Activated T-helper 2 cell treated with anti-CD3 and anti-CD28 coated beads, Interferon-gamma antibody, Interleukin-2, Interleukin-4, amounts not matched to agents 10 μg/mL and 5 μg/mL and 100 μg/mL, durations not matched to agents 14 hours and 24 hours and 36 hours (primary cell): ENCODE measurements at places on chromosomes 13 and 19. TPM values are rescaled to one million over a fixed set of nuclear protein-coding genes. Genes with fewer than 3 reads are reported as not detected.

Gene TNFRSF19
- total RNA-seq: 0.07 TPM in 1 of 2 replicates, not detected in the other

DNA sequence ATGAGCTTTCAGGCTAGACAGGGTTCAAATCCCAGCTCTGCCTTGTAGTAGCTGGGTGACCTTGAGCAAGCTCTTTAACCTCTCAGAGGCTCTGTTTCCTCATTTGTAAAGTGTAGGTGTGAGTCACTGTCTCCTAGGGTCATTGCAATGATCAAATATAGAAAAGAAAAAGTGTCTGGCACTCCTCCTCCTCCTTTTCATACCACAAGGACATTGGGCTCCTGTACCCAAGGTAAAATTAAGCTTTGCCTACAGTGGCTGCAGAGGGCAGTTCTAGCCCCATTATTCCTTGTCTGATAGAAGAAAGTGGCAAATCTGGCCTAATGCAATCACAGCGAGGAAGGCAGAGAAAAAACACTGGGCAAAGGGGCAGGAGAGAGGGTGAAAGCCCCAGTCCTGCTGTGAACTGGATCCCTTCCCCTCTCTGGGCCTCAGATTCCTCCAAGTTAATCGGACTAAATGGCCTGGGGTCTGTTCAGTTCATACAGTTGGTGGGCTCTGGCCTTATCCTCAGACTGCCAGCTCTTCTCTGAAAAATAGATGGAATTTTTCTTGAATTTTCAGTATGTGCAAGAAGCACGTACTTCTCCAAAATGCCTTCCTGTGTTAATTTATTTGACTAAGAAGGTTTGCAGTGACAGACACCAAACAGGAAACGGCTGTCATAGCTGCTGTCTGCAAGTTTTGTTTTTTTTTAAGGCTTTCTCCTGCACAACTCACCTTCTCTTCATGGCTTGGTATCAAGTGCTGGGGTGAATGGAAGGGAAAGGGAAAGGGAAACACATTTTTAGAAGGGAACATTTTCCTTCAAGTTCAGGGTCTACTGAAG lies 35.3 kb downstream of the RGCC start:
- H3K27me3 ChIP-seq: no peaks in the 10 kb centered on the region
- H3K27ac ChIP-seq: peak overlapping the region; percentile 86
- peaks cover 47% of the 10 kb centered on the region for H3K4me1 ChIP-seq
- no peaks in the 10 kb centered on the region for H3K36me3 ChIP-seq

DNA sequence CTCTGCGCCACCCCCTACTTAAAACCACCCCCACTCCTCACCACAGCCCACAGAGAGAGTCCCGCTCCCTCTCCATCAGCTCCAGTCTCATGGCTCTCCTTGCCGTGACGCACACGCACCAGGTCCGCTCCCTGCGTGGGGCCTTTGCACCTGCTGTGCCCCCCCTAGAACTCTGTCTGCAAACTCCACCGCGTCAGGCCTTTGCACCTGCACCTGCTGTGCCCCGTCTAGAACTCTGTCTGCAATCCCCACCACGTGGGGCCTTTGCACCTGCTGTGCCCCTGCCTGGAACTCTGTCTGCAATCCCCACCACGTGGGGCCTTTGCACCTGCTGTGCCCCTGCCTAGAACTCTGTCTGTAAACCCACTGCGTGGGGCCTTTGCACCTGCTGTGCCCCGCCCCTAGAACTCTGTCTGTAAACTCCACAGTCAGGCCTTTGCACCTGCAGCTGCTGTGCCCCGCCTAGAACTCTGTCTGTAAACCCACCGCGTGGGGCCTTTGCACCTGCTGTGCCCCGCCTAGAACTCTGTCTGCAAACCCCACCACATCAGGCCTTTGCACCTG lies 4.2 kb downstream of the SHC2 start:
- no peaks in the 10 kb centered on the region for H3K4me1 ChIP-seq
- no peak for DNase-seq
- H3K27me3 ChIP-seq: peaks cover 7% of the 10 kb centered on the region
- no peak overlapping the region for H3K27ac ChIP-seq
- no peak overlapping the region for H3K4me3 ChIP-seq

DNA sequence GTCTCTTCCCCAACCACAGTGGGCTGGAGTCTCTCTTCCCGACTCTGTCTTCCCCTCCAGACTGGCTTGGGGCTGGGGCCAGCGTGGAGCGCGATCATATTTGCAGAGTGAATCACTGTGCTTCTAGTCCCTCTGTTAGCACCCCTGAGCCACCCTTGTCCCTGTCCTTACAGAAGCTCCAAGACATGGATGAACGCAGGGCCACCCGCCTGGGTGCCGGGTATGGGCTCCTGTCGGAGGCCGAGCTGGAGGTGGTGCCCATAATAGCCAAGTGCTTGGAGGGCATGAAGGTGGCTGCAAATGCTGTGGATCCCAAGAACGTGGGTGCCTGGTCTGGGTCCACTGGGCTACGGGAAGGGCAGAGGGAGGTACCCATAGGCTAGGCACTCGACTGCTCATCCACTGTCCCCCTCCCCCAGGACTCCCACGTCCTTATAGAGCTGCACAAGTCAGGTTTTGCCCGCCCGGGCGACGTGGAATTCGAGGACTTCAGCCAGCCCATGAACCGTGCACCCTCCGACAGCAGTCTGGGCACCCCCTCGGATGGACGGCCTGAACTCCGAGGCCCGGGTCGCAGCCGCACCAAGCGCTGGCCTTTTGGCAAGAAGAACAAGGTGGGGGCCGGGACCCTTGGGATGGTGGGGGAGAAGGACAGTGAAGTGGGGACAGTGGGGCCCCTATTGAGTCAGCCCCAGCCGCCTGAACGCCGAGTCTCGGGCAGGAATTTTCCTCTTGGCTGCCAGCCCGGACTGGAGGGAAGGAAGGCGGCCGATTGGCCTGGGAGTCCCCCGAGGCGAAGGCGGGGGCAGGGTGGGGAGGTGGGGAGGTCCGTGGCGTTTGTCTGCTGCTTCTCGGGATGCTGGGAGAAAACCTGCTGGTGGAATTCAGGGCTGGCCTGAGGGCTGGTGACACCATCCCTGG lies 5.2 kb downstream of the TRIP10 start:
- H3K4me3 ChIP-seq: no peak overlapping the region
- H3K27me3 ChIP-seq: no peaks in the 10 kb centered on the region
- peaks cover 60% of the 10 kb centered on the region for H3K36me3 ChIP-seq
- peaks cover 10% of the 10 kb centered on the region for H3K4me1 ChIP-seq
- no peak overlapping the region for H3K27ac ChIP-seq

Gene ADPRHL1
- total RNA-seq: 0.64 TPM in 2 replicates

DNA sequence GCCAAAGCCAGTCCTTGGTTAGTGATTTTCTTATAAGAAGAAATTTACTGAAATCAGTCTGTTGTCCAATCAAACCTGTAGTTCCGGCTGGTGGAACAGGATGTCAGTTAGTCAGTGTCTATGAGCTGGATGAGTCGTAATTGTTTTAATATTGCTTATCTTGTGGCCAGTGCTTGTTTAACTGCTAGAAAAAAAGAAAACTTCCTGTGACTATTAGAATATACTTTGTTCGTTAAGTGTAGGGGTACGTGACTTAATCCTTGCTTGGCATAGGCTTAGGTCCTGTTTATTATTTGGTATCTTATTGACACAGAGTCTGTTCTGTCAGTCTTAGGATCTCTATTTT lies 1484.8 kb upstream of the MIR17HG start:
- no peaks in the 10 kb centered on the region for H3K27me3 ChIP-seq

- H3K27me3 ChIP-seq: no peaks in the 10 kb centered on the region
- H3K4me3 ChIP-seq: no peak overlapping the region
- no peak for DNase-seq
Observed at GRCh38 chr19:23481043-23481442, 85.8 kb upstream of the ZNF91 start.

Gene OR2Z1
- not detected in 2 replicates for total RNA-seq

DNA sequence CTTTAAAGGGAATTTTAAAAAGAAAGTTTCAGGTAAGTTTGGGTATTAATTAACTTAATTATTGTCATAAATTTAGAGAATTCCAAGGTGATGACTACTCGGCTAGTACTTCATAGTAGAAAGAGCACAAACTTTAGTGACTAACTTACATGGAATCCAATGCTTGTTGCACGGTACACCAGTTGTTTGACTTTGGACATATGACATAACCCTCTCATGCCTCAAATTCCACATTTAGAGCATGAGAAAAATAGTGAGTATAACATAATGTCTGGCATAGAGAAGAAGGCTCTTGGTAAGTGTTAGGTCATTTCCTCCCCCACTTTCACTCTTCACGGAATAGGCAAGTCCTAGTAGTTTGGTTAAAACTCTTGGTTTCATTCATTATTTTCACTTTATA lies 1249.4 kb upstream of the SLC10A2 start:
- H3K27ac ChIP-seq: no peak overlapping the region
- DNase-seq: no peak
- H3K36me3 ChIP-seq: no peaks in the 10 kb centered on the region
- H3K4me1 ChIP-seq: no peaks in the 10 kb centered on the region
- no peak overlapping the region for H3K4me3 ChIP-seq
- H3K27me3 ChIP-seq: no peaks in the 10 kb centered on the region

DNA sequence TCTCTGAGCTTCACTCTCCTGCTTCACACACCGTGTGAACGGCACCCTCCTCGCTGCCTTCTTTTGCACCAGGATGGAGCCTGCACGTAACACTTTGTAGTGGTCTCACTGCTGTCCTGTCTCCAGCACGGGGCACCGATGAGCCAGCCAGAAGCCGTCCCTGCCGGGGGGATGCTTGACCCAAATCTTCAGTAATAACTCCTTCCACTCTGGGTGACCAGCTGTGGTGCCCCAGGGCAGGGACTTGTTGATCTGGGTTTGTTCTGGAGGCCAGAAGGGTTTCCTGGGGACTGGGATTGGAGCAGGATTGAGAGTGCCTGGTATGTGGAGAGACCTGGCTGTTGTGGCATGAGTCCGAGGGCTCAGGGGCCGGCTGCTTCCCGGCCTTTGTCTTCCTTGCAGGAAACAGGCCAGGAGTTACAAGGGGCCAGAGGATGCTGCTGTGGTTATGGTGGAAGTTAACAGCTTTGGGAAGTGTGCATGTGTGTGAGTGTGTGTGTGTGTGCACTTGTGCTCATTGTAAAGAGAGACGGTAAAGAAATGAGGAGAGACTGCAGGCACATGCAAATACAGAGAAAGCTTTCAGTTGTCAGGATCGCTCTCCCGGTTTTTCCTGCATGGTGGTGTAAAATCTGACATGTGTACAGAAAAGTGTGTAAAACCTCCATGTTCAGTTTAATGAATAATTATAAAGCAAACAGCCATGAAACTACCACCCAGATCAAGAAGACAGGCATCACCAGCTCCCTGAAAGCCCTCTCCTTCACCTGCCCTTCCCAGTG lies 18.9 kb downstream of the PAK4 start:
- H3K27ac ChIP-seq: no peak overlapping the region
- no peak overlapping the region for H3K4me3 ChIP-seq
- no peaks in the 10 kb centered on the region for H3K27me3 ChIP-seq
- DNase-seq: no peak

Gene PCDH9
- 0.11 and 0.18 TPM in 2 replicates for total RNA-seq

Gene NALCN
- not detected in 2 replicates for total RNA-seq

Gene PROZ
- total RNA-seq: not detected in 2 replicates

GRCh38 chr13:46717275-46717674 lies 79.7 kb downstream of the ESD start:
- H3K36me3 ChIP-seq: peaks cover 8% of the 10 kb centered on the region
- no peaks in the 10 kb centered on the region for H3K27me3 ChIP-seq
- H3K4me3 ChIP-seq: no peak overlapping the region

DNA sequence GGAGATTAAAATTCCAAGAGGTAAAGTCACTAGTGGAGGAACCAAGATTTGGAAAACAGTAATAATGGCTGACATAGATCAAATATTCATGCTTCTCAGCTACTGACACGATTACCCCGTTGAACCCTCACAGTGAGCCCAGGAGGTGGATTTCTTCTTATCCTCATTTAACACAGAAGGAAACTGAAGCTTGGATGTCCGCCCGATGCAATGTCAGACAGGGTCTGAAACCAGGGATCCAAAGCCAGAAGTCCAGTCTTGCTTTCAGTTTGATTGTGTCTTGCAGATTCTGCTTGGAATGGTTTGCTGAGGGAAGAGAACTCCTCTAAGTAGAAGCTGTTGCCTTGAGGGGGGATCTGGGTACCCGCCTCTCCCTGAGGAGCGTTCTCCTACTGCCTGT lies 404.7 kb downstream of the KCNRG start:
- peaks cover 20% of the 10 kb centered on the region for H3K27me3 ChIP-seq
- no peak for DNase-seq
- H3K36me3 ChIP-seq: no peaks in the 10 kb centered on the region
- no peak overlapping the region for H3K4me3 ChIP-seq
- H3K4me1 ChIP-seq: peaks cover 12% of the 10 kb centered on the region

DNA sequence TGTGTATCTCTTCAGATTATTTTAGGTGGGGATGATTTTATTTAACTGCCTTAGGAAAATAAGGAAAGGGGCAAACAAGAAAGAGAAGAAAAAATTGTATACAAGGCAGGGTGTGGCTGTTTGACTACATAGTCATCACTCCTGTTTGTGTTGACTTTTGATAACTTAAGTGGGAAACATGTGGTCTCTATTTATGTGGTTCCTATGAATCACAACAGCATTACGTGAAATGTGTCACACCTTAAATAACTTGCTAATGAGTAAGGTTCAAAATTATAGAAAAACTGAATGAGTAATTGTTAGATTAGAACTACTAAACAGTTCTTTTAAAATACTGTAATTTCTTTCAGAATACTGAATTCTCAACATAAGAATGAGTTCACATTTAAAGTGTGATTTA lies 69.3 kb downstream of the LMO7 start:
- DNase-seq: no peak
- peak overlapping the region; percentile 6 for H3K27ac ChIP-seq
- peaks cover 11% of the 10 kb centered on the region for H3K4me1 ChIP-seq

DNA sequence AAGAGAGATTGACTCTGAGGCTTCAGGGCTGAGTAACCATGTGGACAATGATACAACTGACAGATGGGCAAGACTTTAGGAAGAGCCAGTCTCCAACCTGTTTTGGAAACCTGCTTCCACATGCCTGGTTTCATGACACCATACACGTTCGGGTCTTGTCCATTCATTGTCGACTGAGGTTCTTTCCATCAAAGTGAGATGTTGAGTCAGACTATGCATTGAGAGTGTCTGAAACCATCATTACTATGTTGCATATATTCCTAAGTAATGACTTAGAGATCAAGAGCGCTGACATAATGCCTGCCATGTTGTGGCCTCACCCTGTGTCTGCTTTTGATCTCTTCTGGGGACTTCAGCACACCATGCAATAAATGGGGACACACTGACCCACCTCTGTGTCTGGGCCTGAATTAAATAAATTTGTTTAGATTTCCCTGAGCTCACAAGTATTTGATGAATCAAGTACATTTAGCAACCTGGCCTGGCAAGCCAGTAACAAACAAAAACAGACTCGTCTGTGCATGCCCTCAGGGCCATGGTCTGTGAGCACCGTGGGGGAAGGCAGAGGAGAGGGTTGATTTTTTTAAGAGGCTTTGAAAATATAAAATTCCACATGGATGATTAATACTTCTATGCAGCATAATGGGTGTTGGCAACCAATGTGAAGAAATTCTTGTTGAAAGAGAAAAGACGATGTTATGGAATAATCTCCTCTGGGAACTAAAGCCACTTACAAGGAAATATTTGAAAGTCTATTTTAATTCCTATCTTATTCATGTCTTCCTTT lies 49.9 kb upstream of the UBAC2 start:
- H3K27me3 ChIP-seq: no peaks in the 10 kb centered on the region
- DNase-seq: no peak
- H3K4me3 ChIP-seq: no peak overlapping the region
- peaks cover 11% of the 10 kb centered on the region for H3K4me1 ChIP-seq

Gene RASL11A
- total RNA-seq: 1.3 and 1.7 TPM in 2 replicates

Gene OR7G1
- total RNA-seq: not detected in 2 replicates

Gene PSG7
- total RNA-seq: not detected in 2 replicates

Gene ZNF829
- total RNA-seq: 3.4 and 3.5 TPM in 2 replicates

GRCh38 chr19:1386945-1387683 lies 3.4 kb downstream of the NDUFS7 start:
- H3K4me3 ChIP-seq: no peak overlapping the region
- no peaks in the 10 kb centered on the region for H3K27me3 ChIP-seq
- no peak overlapping the region for H3K27ac ChIP-seq
- H3K4me1 ChIP-seq: peaks cover 10% of the 10 kb centered on the region
- no peak for DNase-seq

GRCh38 chr13:111074826-111075225 lies 40.3 kb upstream of the ARHGEF7 start:
- no peak overlapping the region for H3K27ac ChIP-seq
- no peak overlapping the region for H3K4me3 ChIP-seq
- peaks cover 2% of the 10 kb centered on the region for H3K4me1 ChIP-seq
